Urinary bladder (tissue), 4 donors: ENCODE measurements at places on chromosomes 7 and 10.
A peak's percentile ranks its signal among the peaks of the same experiment; 100 is the strongest.

- DNase-seq: no peak
Measured at GRCh38 chr10:86747796-86748581, 8.4 kb upstream of the BMPR1A start.

- DNase-seq: no peak
Measured at GRCh38 chr7:121938429-121938996, 65.6 kb downstream of the PTPRZ1 start.

DNA sequence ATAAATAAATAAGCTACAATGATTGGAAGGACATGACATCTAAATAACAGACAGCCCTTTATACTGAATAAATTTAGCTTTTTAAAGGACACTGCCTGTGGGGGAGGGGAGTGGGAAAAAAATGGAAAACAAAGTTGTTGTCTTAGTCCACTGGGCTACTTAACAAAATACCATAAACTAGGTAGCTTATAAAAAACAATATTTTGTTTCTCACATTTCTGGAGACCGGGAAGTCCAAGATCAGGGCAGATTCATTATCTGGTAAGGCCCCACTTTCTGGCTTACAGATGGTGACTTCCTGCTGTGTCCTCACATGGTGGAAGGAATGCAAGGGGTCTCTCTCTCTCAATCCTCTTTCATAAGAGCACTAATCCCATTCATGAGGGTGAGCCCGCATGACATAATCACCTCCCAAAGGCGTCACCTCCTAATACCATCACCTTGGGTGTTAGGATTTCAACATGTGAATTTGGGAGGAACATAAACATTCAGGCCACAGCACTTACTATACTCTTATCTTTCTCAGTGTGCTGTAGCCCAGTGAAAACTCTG is 43.0 kb downstream of the DNAJC12 start:
- DNase-seq: no peak

GRCh38 chr7:74379938-74380337 is 73.8 kb upstream of the GTF2IRD1 start:
- no peak for DNase-seq

GRCh38 chr10:17249820-17250219 is 21.8 kb downstream of the VIM start:
- DNase-seq: no peak

DNA sequence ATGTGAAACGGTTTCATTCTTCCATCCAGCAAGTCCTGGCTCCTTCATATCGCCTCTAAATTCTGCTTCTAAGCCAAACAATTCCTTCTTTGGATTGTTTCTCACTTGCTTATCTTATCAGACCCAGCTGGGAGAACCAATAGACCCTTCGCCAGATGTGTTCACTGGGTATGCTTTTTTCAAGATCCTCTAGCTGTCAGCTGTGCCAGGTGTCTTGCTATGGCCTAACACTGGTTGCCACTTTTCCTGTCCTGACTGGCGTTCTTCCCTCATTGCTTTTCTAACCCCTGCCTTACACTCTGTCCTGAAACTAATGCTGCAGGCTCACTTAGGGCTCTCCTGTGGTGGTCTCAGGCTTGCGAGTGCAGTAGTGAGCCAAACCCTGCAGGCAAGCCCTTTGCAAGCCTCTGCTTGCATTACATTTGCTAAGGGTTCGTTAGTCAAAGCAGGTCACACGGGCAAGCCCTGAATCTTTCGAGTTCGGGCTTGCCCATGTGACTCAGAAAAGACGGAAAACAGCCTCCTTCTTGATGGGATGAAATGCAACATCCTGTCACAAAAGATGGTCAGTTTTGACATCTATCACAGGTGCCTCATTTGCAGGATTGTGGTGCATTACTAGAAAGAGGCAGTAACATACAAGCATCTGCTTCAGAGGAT is 92.8 kb downstream of the VWC2 start:
- peak; percentile 47 for DNase-seq
